ENCODE measurements at places on chromosomes 3 and 15. TPM values are rescaled to one million over a fixed set of nuclear protein-coding genes. Genes with fewer than 3 reads are reported as not detected.

DNA sequence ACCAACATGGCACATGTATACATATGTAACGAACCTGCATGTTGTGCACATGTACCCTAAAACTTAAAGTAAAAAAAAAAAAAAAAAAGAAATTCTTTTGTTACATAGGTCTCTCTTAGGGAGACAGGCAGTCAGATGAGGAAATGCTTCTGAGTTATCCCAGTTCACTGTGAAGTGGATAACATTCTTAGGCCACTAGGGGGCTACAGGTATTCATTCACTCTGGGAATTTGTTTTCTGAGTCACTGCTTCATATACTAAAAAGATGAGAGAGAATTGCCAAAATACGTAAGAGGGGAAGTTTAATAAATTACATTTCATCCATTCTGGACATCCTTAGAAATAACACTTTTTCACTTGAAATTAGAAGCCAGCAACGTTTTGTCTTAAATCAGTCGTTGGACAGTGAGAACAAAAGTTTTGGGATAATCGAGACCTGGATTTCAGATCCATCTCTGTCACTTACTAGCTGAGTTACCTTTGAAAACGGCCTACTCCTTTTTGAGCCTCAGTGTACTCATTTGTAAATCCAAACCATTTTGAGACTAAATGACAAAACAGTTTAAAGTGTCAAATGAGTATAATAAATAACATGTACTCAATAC, 738.4 kb upstream of the ALCAM start:
- no peak overlapping the region for H3K4me3 ChIP-seq
- DNase-seq: no peak
- no peaks in the 10 kb centered on the region for H3K4me1 ChIP-seq
- H3K27me3 ChIP-seq: no peaks in the 10 kb centered on the region

GRCh38 chr15:58161436-58161930, 23.3 kb downstream of the AQP9 start:
- H3K27me3 ChIP-seq: peaks cover 7% of the 10 kb centered on the region
- no peaks in the 10 kb centered on the region for H3K4me1 ChIP-seq
- no peak for DNase-seq
- no peaks in the 10 kb centered on the region for H3K36me3 ChIP-seq
- H3K27ac ChIP-seq: no peak overlapping the region
- H3K4me3 ChIP-seq: no peak overlapping the region

GRCh38 chr3:11913316-11913715, 66.6 kb upstream of the TAMM41 start:
- H3K27me3 ChIP-seq: no peaks in the 10 kb centered on the region
- no peak for DNase-seq
- no peak overlapping the region for H3K4me3 ChIP-seq
- no peak overlapping the region for H3K27ac ChIP-seq

- H3K27ac ChIP-seq: peak overlapping the region; percentile 63
- no peak for DNase-seq
- peaks cover 43% of the 10 kb centered on the region for H3K27me3 ChIP-seq
- H3K4me3 ChIP-seq: peak overlapping the region; percentile 33
Measured at GRCh38 chr15:52294881-52295420, 653 bp downstream of the MYO5C start.

GRCh38 chr3:65177960-65178376, 490.2 kb upstream of the ADAMTS9 start:
- DNase-seq: no peak
- H3K4me1 ChIP-seq: peaks cover 38% of the 10 kb centered on the region
- H3K27ac ChIP-seq: peak overlapping the region; percentile 43
- no peaks in the 10 kb centered on the region for H3K27me3 ChIP-seq
- H3K36me3 ChIP-seq: no peaks in the 10 kb centered on the region

- H3K27ac ChIP-seq: no peak overlapping the region
- no peak for DNase-seq
- no peak overlapping the region for H3K4me3 ChIP-seq
- H3K36me3 ChIP-seq: no peaks in the 10 kb centered on the region
- peaks cover 52% of the 10 kb centered on the region for H3K4me1 ChIP-seq
Measured at GRCh38 chr15:63481105-63481810, 23.1 kb upstream of the USP3 start.

DNA sequence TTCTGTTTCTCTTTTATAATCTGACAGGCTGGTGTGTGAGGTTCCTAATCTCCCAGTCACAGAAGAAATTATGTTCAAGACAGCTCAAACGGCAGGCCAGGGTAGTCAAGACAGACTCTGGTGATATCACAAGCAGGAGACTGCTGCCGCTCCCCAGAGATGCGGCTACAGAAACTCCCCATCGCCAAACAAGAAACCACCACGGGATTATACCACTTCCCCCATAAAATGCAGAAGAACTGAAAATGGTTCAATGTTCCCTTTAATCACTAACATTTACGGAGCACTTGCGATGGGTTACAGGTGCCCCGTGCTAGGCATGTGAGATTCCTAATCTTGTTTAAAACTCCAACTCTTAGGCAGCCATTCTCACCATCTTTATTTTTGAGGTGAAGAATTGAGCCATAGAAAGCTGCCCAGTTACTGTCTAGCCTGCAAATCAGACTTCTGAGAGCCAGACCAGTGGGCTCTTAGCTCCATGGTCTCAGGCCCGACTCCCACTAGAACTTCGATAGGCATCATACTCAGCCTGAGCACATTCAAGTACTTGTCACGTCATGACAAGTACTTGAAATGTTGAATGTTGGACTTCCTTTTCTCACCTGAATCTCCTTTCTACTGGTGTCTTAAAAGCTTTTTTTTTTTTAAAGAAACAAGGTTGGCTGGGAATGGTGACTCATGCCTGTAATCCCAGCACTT, 58.4 kb downstream of the TBC1D2B start:
- H3K27me3 ChIP-seq: no peaks in the 10 kb centered on the region
- H3K27ac ChIP-seq: peak overlapping the region; percentile 60
- peaks cover 70% of the 10 kb centered on the region for H3K36me3 ChIP-seq
- H3K4me3 ChIP-seq: no peak overlapping the region
- peaks cover 7% of the 10 kb centered on the region for H3K4me1 ChIP-seq

GRCh38 chr15:71916834-71917233, 106.5 kb downstream of the NR2E3 start:
- H3K27me3 ChIP-seq: no peaks in the 10 kb centered on the region
- no peaks in the 10 kb centered on the region for H3K36me3 ChIP-seq
- no peaks in the 10 kb centered on the region for H3K4me1 ChIP-seq
- no peak overlapping the region for H3K4me3 ChIP-seq
- DNase-seq: no peak

GRCh38 chr15:41577863-41578735, 19.1 kb downstream of the TYRO3 start:
- no peaks in the 10 kb centered on the region for H3K36me3 ChIP-seq
- no peaks in the 10 kb centered on the region for H3K27me3 ChIP-seq
- peak overlapping the region; percentile 75 for H3K27ac ChIP-seq
- H3K4me3 ChIP-seq: no peak overlapping the region
- DNase-seq: no peak
- no peaks in the 10 kb centered on the region for H3K4me1 ChIP-seq

DNA sequence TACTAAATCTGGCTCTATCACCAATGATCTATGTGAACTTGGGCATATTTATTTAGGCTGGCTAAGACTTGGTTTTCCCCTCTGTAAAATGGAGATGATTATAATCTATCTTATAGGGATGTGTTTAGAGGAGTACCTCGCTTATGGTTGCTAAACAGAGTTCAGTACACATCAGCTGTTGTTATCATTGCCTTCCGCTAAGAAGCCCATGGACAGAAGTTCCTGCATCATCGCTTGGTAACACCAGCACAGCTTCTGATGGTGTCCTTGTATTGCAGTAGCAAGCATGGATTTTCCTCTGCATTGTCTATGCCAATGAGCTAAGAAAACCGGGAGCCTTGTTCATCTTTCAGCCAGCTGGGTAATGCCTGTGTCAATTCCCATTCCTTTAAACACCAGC, 73.1 kb upstream of the LRTM1 start:
- no peak for DNase-seq
- no peaks in the 10 kb centered on the region for H3K36me3 ChIP-seq
- H3K4me3 ChIP-seq: no peak overlapping the region
- H3K27me3 ChIP-seq: no peaks in the 10 kb centered on the region
- H3K4me1 ChIP-seq: no peaks in the 10 kb centered on the region

GRCh38 chr3:184543843-184544512, 17.6 kb upstream of the EPHB3 start:
- no peaks in the 10 kb centered on the region for H3K27me3 ChIP-seq
- no peak overlapping the region for H3K4me3 ChIP-seq
- DNase-seq: peak; percentile 57
- H3K4me1 ChIP-seq: peaks cover 6% of the 10 kb centered on the region
- no peak overlapping the region for H3K27ac ChIP-seq
- H3K36me3 ChIP-seq: no peaks in the 10 kb centered on the region

Gene TAGLN3
- total RNA-seq: not detected

Gene THSD4
- total RNA-seq: 9.6 TPM

Gene EFCAB12
- total RNA-seq: 0.30 TPM

Gene FANCI
- total RNA-seq: 2.7 TPM
